ENCODE measurements at places on chromosomes 2 and 18. TPM values are rescaled to one million over a fixed set of nuclear protein-coding genes. Genes with fewer than 3 reads are reported as not detected.

The PCARE gene
- total RNA-seq = not detected

The IL18RAP gene
- not detected for total RNA-seq

The CRYGC gene
- total RNA-seq = not detected

DNA sequence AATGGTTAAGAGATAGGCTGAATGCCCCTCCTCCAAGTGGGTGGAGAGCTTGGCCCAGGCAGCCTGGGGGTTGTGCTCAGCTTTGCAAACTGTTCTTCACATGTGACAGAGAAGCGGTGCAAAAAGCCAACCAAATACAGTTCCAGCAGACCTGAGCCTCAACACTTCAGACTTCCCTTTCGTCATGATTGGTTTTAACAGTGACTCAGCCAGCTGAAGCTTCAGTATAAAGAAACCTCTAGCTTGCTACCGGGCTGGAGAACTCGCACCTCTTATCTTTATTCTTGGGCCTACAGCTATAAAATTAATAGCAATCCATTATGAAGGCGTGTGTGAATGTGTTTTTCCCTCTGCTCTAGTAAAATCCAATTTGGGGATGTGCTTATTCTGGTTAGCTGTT, 20.0 kb downstream of the SETBP1 start:
- DNase-seq = no peak

DNA sequence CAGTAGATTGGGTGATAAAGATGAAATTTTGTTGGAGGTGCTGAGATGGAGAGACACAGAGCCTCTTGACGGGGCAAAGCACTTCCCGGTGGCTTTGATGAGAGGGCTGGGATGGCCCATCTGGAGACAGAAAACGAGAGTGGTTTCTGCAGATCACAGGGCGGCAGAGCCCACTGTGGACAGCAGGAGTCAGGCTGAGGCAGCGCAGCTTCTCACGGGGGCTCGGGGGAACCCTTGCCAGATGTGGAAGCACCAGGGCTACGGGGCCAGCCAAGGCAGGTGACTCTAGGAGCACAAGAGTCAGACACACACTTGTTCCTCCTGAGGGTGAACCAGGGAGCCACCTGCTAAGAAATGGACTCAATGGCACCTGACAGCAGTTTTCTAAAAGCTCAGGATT, 78.5 kb downstream of the TPO start:
- no peak for DNase-seq

The CD8B gene
- total RNA-seq = not detected

The ALK gene
- total RNA-seq = not detected

DNA sequence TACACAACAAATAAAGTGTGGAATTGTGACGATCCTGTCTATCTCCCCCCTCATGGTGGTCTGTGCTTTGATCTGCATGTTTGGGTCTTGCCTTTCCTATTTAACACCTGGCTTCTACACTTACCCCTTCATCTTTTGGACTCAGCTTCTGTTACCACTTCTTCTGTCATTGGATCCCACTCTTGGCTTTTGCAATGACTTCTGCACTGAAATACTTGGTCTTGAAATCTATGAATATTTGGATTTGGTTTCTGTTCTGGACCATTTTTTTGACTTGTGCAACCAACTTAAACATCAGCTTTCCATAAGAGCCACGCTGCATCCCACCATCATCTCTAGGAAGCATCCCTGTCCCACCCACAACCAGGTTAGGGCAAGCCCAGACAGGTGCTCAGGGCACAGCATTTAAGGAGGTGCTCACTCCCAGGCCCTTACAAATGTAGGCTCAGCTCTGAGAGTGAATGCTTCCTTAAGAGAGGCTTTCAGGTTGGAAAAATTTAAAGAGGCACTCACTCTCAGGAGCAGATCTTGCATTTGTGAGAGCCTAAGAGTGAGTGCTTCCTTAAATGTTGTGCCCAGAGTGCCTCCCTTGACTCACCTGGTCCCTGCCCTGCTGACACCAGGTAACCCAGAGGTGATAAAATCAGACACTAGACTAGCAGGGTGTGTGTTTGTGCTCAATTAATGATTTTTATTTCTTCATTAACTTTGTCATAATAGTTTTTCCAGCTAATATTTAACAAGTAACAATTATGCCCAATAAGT, 124.5 kb upstream of the SH3BP4 start:
- no peak for DNase-seq

GRCh38 chr2:226755631-226756030, 44.0 kb downstream of the IRS1 start:
- no peak for DNase-seq

The DSC2 gene
- total RNA-seq = 0.64 TPM

- DNase-seq = no peak
Observed at GRCh38 chr2:221517696-221518151, 54.4 kb downstream of the EPHA4 start.

The COQ10B gene
- total RNA-seq = 35.1 TPM

- no peak for DNase-seq
Observed at GRCh38 chr2:227205701-227206100, 41.3 kb downstream of the COL4A3 start.

GRCh38 chr2:226531061-226531810, 268.4 kb downstream of the IRS1 start:
- DNase-seq = no peak

The CASP10 gene
- total RNA-seq = 42.1 TPM

GRCh38 chr2:73594251-73594650, 48.0 kb downstream of the NAT8 start:
- no peak for DNase-seq

GRCh38 chr2:69583321-69583833, 60.2 kb downstream of the AAK1 start:
- no peak for DNase-seq

The SIX2 gene
- 1.8 TPM for total RNA-seq

The FOXD4L1 gene
- total RNA-seq = not detected

GRCh38 chr2:220980966-220981675, 591.0 kb downstream of the EPHA4 start:
- no peak for DNase-seq

DNA sequence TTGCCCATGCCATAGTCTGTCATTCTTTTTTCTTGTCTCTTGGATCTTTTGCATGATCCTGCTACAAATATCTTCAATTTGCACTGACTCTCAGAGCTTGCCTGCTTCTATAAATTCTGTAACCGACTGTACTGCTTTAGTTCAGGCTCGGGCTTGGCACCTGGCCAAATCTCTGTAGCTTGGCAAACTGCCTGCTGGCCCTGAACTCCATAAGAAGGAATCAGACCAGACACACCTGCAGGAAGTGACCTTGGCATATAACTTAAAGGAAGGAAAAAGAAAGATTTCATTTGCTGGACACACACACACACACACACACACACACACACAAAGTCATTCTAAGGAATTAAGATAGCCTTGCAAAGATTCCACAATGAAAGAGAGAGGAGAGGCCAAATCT, 291.2 kb upstream of the DDX18 start:
- no peak for DNase-seq

- DNase-seq = no peak
Observed at GRCh38 chr2:231111987-231112386, 12.9 kb downstream of the HTR2B start.

DNA sequence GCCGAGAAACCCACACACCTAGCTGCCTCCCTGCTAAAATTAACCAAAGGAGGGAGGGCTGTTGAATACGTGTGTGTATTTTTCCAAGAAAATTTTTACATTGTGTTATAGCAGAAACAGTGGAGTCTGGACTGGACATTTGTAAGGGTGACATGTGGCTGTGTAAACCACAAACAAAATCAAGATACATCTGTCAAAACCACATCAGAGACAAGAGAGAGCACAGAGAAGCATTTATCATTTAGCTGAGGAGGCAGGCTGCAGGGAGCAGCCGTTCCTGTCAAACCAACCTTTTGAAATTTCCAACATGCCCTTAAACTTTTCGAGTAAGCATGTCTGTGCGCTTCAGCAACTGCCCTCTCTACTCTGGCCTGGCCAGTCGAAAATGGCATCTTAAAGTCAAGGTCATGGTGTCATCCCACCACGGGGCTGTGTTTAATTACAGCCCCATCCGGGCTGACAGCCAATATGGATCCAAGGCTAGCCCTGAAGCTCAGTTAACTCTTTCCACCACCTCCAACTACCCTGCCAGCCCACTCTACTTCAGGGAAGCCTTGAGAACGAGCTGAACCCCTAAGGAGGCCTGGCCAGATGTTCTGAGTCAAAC, 8.4 kb downstream of the BCL11A start:
- DNase-seq = no peak

- no peak for DNase-seq
Observed at GRCh38 chr18:74241426-74241825, 50.3 kb downstream of the CYB5A start.

- DNase-seq = no peak
Observed at GRCh38 chr2:20687260-20687832, 20.4 kb downstream of the GDF7 start.

DNA sequence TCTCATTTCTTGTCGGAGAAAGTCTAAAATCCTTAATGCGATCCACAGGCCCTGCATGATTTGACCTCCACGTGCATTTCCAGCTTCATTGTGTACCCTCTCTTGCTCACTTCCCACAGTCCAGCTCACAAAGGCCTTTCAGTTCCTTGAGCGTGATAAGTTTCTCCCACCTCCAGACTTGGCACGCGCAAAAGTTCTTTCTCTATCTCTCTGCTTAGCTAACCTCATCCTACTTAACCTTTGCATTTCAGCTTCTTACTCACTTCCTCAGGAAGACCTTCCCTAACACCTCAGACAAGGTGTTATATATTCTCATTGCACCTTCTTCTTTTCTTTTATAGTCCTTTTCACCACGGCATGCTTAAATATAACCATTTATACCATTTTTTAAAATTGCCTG, 124.8 kb upstream of the XPO1 start:
- DNase-seq = no peak

The ELOA2 gene
- not detected for total RNA-seq

The UGT1A3 gene
- not detected for total RNA-seq

The CRYGA gene
- not detected for total RNA-seq

The UGT1A5 gene
- not detected for total RNA-seq

The CABLES1 gene
- total RNA-seq = 51.2 TPM

DNA sequence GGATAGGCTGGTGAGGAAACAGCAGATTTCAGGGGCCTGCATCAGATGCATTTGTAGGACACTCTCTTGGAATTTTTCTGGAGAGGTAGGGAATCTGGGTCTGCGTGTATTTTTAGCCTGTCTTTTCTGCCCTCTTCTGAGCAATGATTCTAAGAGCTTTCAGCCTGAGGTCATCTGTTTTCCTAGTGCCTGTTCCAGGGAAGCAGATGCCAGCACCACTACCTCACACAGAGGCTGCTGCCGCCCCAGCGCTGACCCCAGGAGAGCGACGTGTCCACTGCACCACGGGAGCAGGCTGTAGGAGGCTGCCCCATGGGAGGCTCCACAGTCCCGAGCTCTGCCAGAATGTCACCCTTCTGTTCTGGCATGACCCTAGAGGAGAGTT, 316.5 kb downstream of the CYP26B1 start:
- no peak for DNase-seq

The RNU2-63P gene
- not detected for total RNA-seq

- DNase-seq = no peak
Observed at GRCh38 chr2:15638720-15639119, 47.1 kb downstream of the DDX1 start.

Measured in glomerular endothelial cell (primary cell).